Cardiac septum (tissue), 1 donor: ENCODE measurements at places on chromosomes 4 and X. TPM values are rescaled to one million over a fixed set of nuclear protein-coding genes. Genes with fewer than 3 reads are reported as not detected.

Gene VSIG1
- total RNA-seq: not detected

Gene IL2
- total RNA-seq: not detected

Gene ARHGAP36
- 0.24 TPM for total RNA-seq

Gene DACH2
- total RNA-seq: not detected

Gene HTT-AS
- not detected for total RNA-seq

Gene EGFL6
- total RNA-seq: 0.24 TPM

Gene FAM184B
- 0.03 TPM for total RNA-seq

Gene SMARCA5
- total RNA-seq: 37.7 TPM

Gene TCEAL6
- not detected for total RNA-seq

Gene TLR1
- total RNA-seq: 4.9 TPM

Gene PNMA3
- total RNA-seq: 0.48 TPM

Gene DRP2
- total RNA-seq: not detected

Gene CITED1
- total RNA-seq: 2.1 TPM

Gene STPG2
- total RNA-seq: 0.19 TPM

Gene VEGFC
- total RNA-seq: 15.0 TPM

Gene HHIP
- total RNA-seq: 0.30 TPM

Gene STS
- 8.2 TPM for total RNA-seq

Gene GAB3
- total RNA-seq: 17.7 TPM

Gene COL4A6
- total RNA-seq: 6.1 TPM

Gene CNGA1
- total RNA-seq: 0.89 TPM

Gene SYN1
- total RNA-seq: 12.1 TPM

Gene TCEAL5
- total RNA-seq: 0.67 TPM

Gene SLC25A6
- 147 TPM for total RNA-seq

Gene AMMECR1
- total RNA-seq: 1.5 TPM

Gene SOD3
- 115 TPM for total RNA-seq

Gene TLR10
- total RNA-seq: 0.22 TPM

Gene FATE1
- total RNA-seq: 0.67 TPM

Gene ADGRL3
- 15.3 TPM for total RNA-seq

Gene ZFP92
- 0.40 TPM for total RNA-seq

Gene EDA
- total RNA-seq: 5.9 TPM

Gene MAOB
- total RNA-seq: 111 TPM

Gene SLC26A1
- total RNA-seq: 0.22 TPM

Gene GAGE12D
- total RNA-seq: not detected

Gene P2RY10
- total RNA-seq: not detected

Gene DMP1
- not detected for total RNA-seq

Gene CSAG1
- not detected for total RNA-seq

Gene HELT
- not detected for total RNA-seq

Gene EREG
- 0.05 TPM for total RNA-seq
